Psoas muscle (tissue), 8 donors: ENCODE measurements at places on chromosomes 7 and 10. TPM values are rescaled to one million over a fixed set of nuclear protein-coding genes. Genes with fewer than 3 reads are reported as not detected.

The GIMAP8 gene
- 6.1 TPM for total RNA-seq

The ZNF804B gene
- total RNA-seq: not detected

The WEE2 gene
- total RNA-seq: not detected

The CYP2C19 gene
- total RNA-seq: not detected

The HTRA1 gene
- 11.6 TPM for total RNA-seq

The PSD gene
- total RNA-seq: 0.39 TPM

The CALML3 gene
- total RNA-seq: not detected

The CLEC2L gene
- not detected for total RNA-seq

The LIPN gene
- not detected for total RNA-seq

The PIK3CG gene
- total RNA-seq: 1.2 TPM

The KLHDC10 gene
- 33.8 TPM for total RNA-seq

The VWC2 gene
- total RNA-seq: not detected

The GPR15LG gene
- not detected for total RNA-seq

The TSPAN33 gene
- 9.1 TPM for total RNA-seq

The CRYGN gene
- total RNA-seq: 0.15 TPM

The OR6B1 gene
- total RNA-seq: not detected
